ENCODE measurements at places on chromosomes 12 and 14. TPM values are rescaled to one million over a fixed set of nuclear protein-coding genes. Genes with fewer than 3 reads are reported as not detected.

DNA sequence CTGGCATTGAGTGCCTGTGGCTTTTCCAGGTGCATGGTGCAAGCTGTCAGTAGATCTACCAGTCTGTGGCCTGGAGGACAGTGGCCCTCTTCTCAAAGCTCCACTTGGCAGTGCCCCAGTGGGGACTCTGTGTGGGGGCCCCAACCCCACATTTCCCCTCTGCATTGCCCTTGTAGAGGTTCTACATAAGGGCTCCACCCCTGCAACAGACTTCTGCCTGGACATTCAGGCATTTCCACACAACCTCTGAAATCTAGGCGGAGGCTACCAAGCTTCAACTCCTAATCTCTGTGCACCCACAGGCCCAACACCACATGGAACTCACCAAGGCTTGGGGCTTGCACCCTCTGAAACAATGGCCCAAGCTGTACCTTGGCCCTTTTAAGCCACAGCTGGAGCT lies 102.7 kb upstream of the PLEKHG7 start:
- DNase-seq: no peak

GRCh38 chr12:124457287-124458219 lies 109.9 kb downstream of the NCOR2 start:
- DNase-seq: peak; percentile 77

DNA sequence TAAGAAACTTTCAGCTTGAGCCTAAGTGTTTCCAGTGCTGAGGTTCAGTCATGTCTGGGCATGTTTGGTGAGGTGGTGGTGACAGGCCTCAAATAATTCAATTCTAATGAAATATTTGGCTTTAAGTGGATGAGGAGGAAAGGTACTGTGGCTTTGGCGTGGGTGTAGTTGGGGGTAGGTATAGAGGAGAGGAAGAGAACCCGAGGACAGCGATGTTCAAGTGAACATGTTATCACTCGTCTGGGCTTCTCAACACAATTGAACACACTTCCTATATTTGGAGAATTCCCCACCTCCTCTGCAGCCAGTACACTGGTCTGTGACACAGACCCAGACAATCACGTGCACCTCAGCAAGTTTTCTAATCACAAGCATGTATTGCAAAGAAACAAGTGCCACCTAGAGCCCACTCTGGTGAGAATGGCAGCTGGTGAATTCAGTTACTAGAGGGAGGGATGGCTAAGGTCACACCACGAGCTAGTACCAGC lies 53.0 kb downstream of the IFNG-AS1 start:
- no peak for DNase-seq

DNA sequence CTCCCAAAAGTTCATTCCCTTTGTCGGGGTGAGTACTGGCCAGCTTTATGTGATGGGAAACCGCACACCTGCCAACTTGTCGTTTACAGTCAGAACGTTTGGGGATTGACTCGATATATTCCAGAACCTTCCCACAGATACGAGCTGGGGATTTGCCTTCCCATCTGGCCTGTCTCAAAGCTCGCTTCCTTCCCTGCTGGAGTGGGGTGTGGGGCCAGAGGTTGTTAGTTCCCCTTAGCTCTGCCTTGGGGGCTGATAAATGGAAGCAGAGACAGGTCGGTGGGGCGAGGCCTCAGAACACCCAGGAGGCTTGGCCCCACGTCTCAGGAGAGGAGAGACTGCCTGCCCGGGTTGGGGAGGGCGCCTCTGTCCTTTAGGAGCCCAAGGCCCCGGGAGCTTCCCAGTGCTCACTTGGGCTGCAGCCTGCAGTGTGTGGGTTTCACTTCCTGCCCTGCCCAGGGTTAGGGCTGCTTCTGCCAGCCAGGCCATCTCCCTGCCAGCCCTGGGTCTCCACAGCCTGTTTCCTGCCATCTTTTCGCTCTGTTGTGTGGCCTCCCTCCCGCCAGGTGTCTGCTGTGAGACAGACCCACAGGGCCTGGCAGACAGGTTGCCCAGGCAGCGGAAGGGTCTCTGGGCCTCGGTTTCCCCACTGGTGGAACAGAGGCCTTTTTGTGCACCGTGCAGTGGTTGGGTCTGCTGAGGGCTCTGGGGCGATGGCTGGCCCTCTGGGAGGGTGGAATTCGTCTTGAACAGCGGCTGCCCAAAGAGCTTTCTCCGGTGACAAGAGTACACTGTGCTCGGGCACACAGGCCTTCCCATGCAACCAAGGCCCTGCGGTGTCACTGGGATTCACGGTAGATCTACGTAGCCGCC lies 8.1 kb upstream of the TEX22 start:
- DNase-seq: peak; percentile 34

DNA sequence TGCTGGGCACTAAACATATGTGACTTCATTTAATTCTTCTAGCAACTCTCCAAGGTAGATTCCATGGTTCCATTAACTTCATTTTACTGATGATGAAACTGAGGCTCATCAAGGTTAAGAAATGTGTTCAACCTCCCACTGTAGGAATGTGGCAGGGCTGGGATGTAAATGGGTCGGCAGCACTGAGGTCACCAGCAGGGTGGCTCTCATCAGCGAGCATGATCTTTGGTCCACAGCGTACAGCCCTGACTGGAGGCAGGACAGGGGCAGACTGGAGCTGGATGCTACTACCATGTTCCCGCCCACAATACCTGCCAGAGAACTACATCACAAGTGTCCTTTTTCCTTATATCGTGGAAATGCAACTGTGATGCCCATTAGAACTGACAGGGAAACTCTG lies 4.6 kb downstream of the APPL2 start:
- DNase-seq: no peak

- DNase-seq: no peak
Measured at GRCh38 chr12:124217508-124218242, 77.2 kb upstream of the RFLNA start.

DNA sequence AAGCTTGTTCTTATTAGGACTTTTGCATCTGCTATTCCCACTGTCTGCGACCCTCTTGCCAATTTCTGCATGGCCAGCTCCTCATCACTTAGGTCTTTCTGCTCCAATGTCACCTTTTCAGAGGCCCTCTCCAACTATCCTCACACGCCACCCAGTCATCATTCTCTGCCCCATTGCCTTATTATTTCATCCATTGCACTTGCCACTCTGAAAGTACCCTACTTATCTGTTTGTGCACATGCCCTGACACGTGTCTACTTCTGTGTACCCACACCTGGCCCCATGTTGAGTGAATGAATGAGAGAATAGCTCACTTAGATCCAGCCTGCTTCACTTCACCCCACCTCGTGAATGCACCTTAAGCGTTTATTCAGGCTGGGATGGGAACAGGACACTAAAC lies 218.7 kb upstream of the TBX3 start:
- DNase-seq: no peak

- DNase-seq: no peak
Measured at GRCh38 chr14:104132981-104133380, 5.4 kb upstream of the KIF26A start.

Gene WNT1
- not detected for total RNA-seq

Gene ZNF385A
- total RNA-seq: 5.8 TPM

Gene OTOGL
- 0.60 TPM for total RNA-seq

Gene PZP
- not detected for total RNA-seq
